Osteoblast (primary cell): ENCODE measurements at places on chromosomes 1 and 21. TPM values are rescaled to one million over a fixed set of nuclear protein-coding genes. Genes with fewer than 3 reads are reported as not detected.

DNA sequence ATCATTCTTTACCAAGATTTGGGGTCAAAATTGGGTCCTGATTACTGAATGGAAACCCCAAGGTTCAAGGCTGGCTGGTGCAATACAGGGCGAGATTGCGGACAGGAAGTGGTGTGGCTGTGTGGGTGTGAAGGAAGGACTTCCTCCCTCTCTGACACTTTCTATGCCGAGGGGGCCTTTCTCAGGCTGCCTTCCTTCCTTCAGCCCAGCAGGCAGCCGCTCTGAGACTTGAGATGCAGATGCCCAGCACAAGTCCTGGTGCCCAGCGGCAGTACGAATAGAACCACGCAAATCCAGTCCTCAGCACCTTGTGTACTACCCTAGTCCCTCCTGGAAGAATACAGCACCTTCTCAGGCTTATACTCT lies 16.3 kb downstream of the BATF3 start:
- no peaks in the 10 kb centered on the region for H3K36me3 ChIP-seq
- no peak overlapping the region for H3K4me3 ChIP-seq
- no peak for DNase-seq
- no peaks in the 10 kb centered on the region for H3K4me1 ChIP-seq

DNA sequence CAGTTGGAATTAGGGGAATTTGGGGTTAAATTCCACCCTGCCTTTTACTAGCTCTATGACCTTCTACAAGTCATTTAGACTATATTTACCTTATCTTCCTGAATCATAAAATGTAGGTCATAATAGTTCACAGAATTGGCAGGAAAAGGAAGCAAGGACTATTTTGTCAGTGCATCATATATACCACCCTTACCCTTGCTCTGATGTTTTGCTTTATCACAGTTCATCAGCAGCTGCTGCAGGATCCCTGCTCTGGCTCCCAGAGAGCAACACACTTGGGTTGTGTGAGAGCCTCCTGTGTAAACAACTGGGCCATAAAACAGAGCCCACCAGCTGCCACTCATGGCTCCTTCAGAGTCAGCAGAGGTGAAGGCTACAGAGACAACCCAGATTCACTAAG lies 631.6 kb upstream of the CAMK1G start:
- H3K4me1 ChIP-seq: no peaks in the 10 kb centered on the region
- DNase-seq: no peak
- no peaks in the 10 kb centered on the region for H3K27me3 ChIP-seq
- H3K36me3 ChIP-seq: no peaks in the 10 kb centered on the region
- no peak overlapping the region for H3K27ac ChIP-seq

DNA sequence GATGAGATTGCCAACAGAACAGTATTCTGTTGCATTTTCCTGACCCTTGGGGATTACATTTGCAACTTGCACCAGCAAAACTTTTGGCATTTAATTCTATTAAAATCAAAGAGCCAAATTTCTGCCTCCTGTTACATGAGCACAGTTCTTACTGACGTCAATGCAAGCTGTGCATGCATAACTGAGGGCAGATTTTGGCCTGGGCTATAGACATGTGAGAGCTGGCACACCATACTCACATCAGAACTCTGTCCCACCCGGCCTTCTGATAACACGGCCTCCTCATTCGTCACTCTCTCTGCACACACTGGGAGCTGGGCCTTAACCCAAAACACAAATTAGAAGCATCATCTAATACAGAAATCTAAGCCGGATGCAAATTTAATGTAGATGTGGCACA lies 31.5 kb downstream of the PAPPA2 start:
- H3K36me3 ChIP-seq: no peaks in the 10 kb centered on the region
- H3K4me1 ChIP-seq: no peaks in the 10 kb centered on the region
- no peak overlapping the region for H3K4me3 ChIP-seq
- H3K27ac ChIP-seq: no peak overlapping the region

- no peak overlapping the region for H3K4me3 ChIP-seq
- DNase-seq: no peak
- peaks cover 56% of the 10 kb centered on the region for H3K4me1 ChIP-seq
- peaks cover 3% of the 10 kb centered on the region for H3K36me3 ChIP-seq
- peak overlapping the region; percentile 7 for H3K27ac ChIP-seq
These were observed 25.9 kb downstream of the C2CD2 start for GRCh38 chr21:41927727-41928409.

TMEM51 gene
- 0.59 and 0.72 TPM in 2 replicates for total RNA-seq

GRCh38 chr1:230303069-230303468 lies 123.1 kb downstream of the PGBD5 start:
- no peak overlapping the region for H3K27ac ChIP-seq
- H3K36me3 ChIP-seq: no peaks in the 10 kb centered on the region
- peaks cover 9% of the 10 kb centered on the region for H3K4me1 ChIP-seq
- H3K27me3 ChIP-seq: peaks cover 4% of the 10 kb centered on the region
- DNase-seq: peak; percentile 59

GRCh38 chr1:58395355-58395754 lies 151.2 kb downstream of the OMA1 start:
- no peak overlapping the region for H3K4me3 ChIP-seq
- DNase-seq: peak; percentile 89
- no peaks in the 10 kb centered on the region for H3K36me3 ChIP-seq
- peaks cover 31% of the 10 kb centered on the region for H3K4me1 ChIP-seq
